ENCODE measurements at places on chromosomes 13 and 19.

GRCh38 chr19:829129-829758, 1.6 kb downstream of the AZU1 start:
- H3K4me1 ChIP-seq, result peaks cover 9% of the 10 kb centered on the region
- DNase-seq, result no peak
- no peak overlapping the region for H3K4me3 ChIP-seq
- peaks cover 39% of the 10 kb centered on the region for H3K27me3 ChIP-seq
- no peak overlapping the region for H3K27ac ChIP-seq
- no peaks in the 10 kb centered on the region for H3K36me3 ChIP-seq

GRCh38 chr13:25217023-25217885, 45.2 kb upstream of the AMER2 start:
- DNase-seq, result no peak
- H3K36me3 ChIP-seq, result no peaks in the 10 kb centered on the region
- H3K27me3 ChIP-seq, result peaks cover 4% of the 10 kb centered on the region
- no peak overlapping the region for H3K4me3 ChIP-seq
- no peak overlapping the region for H3K27ac ChIP-seq

DNA sequence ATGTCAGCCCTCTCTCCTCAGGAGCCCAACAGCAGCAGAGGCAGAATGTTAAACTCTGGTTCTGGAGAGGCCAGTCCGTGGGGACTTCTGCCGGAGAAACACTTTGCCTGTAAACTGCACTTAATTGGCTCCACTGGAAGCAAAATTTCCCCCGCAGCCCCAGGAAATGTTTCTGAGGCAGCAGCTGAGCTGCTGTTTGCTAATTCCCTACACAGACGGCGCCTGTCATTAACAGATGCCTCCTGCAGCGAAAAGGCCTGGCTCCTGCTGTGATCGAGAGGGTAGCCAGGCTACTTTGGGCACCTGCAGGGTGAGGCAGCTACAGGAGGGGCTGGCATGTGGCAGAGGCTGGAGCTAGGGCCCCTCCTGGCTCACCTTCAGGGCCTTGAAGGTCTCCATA, 5.2 kb upstream of the TM6SF2 start:
- H3K27ac ChIP-seq, result no peak overlapping the region
- no peak for DNase-seq
- H3K4me1 ChIP-seq, result peaks cover under 1% of the 10 kb centered on the region
- peaks cover 78% of the 10 kb centered on the region for H3K36me3 ChIP-seq
- H3K27me3 ChIP-seq, result peaks cover under 1% of the 10 kb centered on the region

DNA sequence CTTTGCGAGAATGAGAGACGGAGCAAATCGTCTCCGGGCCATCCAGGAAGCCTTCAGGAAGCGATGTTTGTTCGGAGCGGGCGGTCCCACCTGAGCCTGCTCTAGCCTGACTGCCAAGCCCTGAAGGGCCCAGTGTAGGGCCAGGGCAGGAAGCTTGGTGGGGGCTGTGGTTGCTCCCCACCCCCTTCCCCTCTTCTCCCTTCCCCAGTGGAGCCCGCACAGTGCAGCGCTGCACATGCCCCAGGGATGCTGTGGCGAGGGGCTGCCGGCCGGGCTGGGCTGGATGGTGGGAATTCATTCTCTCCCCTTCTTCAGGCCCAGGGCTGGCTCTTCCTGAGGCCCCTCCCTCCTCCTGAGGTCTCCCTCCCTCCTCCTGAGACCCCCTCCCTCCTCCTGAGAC, 7.1 kb upstream of the GRTP1 start:
- DNase-seq, result peak; percentile 61
- no peak overlapping the region for H3K27ac ChIP-seq
- H3K36me3 ChIP-seq, result no peaks in the 10 kb centered on the region
- no peaks in the 10 kb centered on the region for H3K4me1 ChIP-seq

- H3K4me3 ChIP-seq, result no peak overlapping the region
- no peak for DNase-seq
- no peaks in the 10 kb centered on the region for H3K36me3 ChIP-seq
- H3K27ac ChIP-seq, result no peak overlapping the region
Observed at GRCh38 chr13:44868397-44868796, 120.9 kb downstream of the NUFIP1 start.

DNA sequence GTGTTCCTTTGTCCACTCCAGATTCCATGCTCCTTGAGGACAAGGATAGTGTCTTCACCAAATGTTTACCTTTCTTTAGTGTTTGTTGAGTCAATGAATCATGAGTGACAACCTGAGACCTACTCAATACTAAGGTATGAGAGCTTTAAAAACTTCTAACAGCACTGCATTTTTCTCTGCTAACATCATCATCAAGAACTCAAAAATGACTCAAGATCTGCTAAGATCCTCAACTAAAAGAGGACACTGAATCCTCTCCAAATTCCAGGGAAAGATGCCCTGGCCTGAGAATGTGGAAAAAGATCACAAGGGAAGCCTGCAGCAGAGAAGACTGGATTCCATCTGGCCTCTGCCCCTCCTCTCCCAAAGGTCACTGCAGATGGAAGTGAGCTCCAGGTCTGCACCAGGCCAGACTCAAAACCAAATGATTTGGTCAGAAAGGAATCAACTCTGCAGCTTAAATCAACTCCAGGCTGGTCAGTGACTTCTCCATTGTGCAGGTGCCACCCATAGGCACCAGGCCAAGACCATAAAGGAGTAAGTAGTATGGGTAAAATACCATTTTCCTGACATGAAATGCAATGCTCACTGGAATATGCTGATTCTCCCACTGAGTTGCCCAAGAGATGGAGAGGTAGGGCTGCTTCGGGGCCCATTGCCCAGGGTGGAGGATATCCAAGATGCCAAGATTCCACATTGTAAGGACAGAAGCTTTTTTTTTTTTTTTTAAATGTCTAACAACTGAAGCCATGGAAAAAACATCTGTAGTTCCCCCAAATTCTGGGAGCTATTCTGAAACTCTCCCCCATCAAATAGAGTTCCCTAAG, 89.5 kb upstream of the DOCK9 start:
- H3K4me1 ChIP-seq, result peaks cover 27% of the 10 kb centered on the region
- H3K27me3 ChIP-seq, result no peaks in the 10 kb centered on the region
- H3K4me3 ChIP-seq, result no peak overlapping the region
- H3K27ac ChIP-seq, result no peak overlapping the region
- no peaks in the 10 kb centered on the region for H3K36me3 ChIP-seq
- DNase-seq, result no peak

DNA sequence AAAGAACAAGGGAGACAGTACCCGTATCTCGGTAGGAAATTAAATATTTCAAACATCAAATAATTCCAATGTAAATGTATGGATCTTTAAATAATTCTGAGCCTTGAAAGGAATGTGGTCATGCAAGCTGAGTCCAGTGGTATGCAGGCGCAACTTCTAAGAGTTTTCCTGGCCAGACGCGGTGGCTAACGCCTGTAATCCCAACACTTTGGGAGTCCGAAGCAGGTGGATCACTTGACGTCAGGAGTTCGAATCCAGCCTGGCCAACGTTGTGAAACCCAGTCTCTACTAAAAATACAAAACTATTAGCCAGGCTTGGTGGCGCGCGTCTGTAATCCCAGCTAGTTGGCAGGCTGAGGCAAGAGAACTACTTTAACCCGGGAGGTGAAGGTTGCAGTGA, 1.1 kb upstream of the ZNF845 start:
- no peaks in the 10 kb centered on the region for H3K36me3 ChIP-seq
- no peak for DNase-seq
- H3K4me1 ChIP-seq, result peaks cover 10% of the 10 kb centered on the region
- peaks cover 10% of the 10 kb centered on the region for H3K27me3 ChIP-seq

GRCh38 chr19:5663904-5664303, 16.4 kb downstream of the MICOS13 start:
- peaks cover 96% of the 10 kb centered on the region for H3K36me3 ChIP-seq
- H3K4me1 ChIP-seq, result no peaks in the 10 kb centered on the region
- H3K27ac ChIP-seq, result no peak overlapping the region
- no peak for DNase-seq
- no peak overlapping the region for H3K4me3 ChIP-seq

GRCh38 chr19:50779504-50780457, 9.5 kb downstream of the GPR32 start:
- H3K27ac ChIP-seq, result no peak overlapping the region
- H3K4me1 ChIP-seq, result peaks cover 19% of the 10 kb centered on the region
- no peak overlapping the region for H3K4me3 ChIP-seq
- no peak for DNase-seq
- no peaks in the 10 kb centered on the region for H3K36me3 ChIP-seq

Data from suprapubic skin (tissue), 4 donors.